Colonic mucosa (tissue), 4 donors: ENCODE measurements at places on chromosomes 3 and 15.

DNA sequence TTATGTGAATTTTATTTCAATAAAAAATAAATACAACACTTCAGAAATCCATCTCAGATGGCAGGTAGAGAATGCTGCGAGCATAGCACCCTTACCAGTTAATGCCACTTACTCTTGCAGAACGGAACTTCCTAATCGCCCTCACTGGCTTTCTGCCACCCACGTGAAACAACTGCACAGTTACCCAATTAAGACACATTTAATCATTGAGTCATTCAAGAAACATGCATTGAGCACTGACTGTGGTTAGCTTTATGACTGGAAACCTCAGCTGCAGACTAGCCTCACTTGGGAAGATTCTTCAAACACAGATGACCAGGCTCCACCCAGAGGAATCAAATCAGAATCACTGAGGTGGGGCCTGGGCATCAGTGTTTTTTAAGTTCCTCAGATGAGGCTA is 5.6 kb upstream of the MFGE8 start:
- no peaks in the 10 kb centered on the region for H3K36me3 ChIP-seq
- H3K4me3 ChIP-seq = no peak overlapping the region
- DNase-seq = no peak
- H3K27ac ChIP-seq = no peak overlapping the region
- H3K27me3 ChIP-seq = no peaks in the 10 kb centered on the region

DNA sequence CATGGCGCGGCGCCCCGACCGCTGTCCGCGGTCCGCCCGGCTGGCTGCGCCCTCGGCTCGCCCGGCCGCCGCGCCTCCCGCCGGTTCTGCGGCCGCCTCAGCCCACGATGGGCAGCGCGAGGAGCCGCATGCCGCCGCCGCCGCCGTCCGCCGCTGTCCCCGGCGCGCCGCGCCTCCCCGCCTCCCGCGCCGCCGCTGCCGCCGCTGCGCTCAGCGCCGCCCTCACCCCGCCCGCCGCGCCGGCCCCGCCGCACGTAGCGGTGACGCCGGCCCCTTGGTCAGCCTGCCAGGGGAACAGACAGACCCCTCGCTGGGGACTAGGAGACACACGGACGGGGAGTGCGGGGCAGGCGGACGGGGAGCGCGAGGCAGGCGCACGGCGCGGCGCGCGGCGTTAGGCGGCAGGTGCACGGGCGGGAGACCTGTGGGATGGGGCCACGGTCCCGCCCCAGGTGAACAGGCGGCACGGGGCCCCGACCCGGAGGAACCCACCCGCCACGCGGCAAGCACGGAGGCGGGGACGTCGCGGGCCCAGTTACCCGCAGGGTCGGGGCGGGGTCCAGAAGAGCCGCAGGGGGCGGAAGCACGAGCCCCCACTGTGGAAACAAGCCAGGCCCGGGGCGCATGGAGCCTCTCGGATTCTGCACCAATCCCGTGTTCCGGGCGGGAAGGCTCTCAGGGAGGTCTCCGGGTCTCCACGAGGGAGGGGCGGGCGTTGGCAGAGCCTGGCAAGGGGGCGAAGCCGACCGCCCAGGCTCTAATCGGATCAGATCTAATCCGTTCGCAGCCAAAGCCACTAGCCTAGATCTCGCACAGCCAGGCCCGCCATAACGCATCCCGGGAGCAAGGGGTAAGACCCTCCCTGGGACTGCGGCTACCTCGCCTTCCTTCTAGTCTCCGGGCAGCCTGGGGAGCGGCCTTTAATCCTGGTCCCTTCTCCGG is at the start of gene CSPG5:
Gene CSPG5, minus strand, starts transcription at position 175 of the 942 bp plus-strand sequence. Its CDS starts 172 bp downstream, at position 3.
- H3K4me1 ChIP-seq = peaks cover 7% of the 10 kb centered on the region
- H3K27me3 ChIP-seq = peaks cover 14% of the 10 kb centered on the region
- H3K27ac ChIP-seq = no peak within 1 kb of the TSS

- H3K4me1 ChIP-seq = no peaks in the 10 kb centered on the region
- H3K27me3 ChIP-seq = no peaks in the 10 kb centered on the region
- no peak overlapping the region for H3K27ac ChIP-seq
- no peak for DNase-seq
- H3K36me3 ChIP-seq = no peaks in the 10 kb centered on the region
- no peak overlapping the region for H3K4me3 ChIP-seq
Measured at GRCh38 chr3:61828880-61829721, 267.7 kb downstream of the PTPRG start.

GRCh38 chr3:119069725-119070124 is 35.1 kb upstream of the IGSF11 start:
- H3K27me3 ChIP-seq = no peaks in the 10 kb centered on the region
- no peaks in the 10 kb centered on the region for H3K4me1 ChIP-seq
- no peak overlapping the region for H3K27ac ChIP-seq

GRCh38 chr3:194395778-194396538 is 3.1 kb downstream of the GP5 start:
- no peak overlapping the region for H3K4me3 ChIP-seq
- peaks cover 7% of the 10 kb centered on the region for H3K27me3 ChIP-seq
- no peaks in the 10 kb centered on the region for H3K36me3 ChIP-seq
- DNase-seq = peak; percentile 64
- H3K27ac ChIP-seq = peak overlapping the region; percentile 57

DNA sequence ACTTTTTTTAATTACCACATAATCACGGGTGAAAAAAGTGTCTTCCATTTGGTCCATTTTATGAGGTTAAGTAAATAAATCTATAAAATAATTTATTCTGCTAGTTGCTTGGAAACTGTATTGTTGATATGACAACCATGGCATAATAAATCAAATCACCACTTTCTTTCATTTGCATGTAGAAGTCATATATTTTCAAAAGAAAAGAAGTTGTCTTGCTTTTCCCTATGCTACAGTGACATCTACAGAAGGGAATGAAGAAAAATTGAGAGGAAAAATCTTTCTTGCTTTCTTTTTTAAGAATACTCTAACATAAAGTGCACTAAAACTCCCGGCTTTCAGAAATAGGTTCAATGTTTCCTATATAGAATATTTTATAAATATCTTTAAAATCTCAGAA is 228.5 kb downstream of the ZBBX start:
- H3K27me3 ChIP-seq = no peaks in the 10 kb centered on the region
- no peaks in the 10 kb centered on the region for H3K36me3 ChIP-seq
- H3K4me1 ChIP-seq = no peaks in the 10 kb centered on the region
- no peak for DNase-seq
- no peak overlapping the region for H3K27ac ChIP-seq

- no peak overlapping the region for H3K4me3 ChIP-seq
- H3K27ac ChIP-seq = no peak overlapping the region
- no peaks in the 10 kb centered on the region for H3K4me1 ChIP-seq
- H3K27me3 ChIP-seq = no peaks in the 10 kb centered on the region
Measured at GRCh38 chr15:87817553-87817952, 439.0 kb downstream of the NTRK3 start.

DNA sequence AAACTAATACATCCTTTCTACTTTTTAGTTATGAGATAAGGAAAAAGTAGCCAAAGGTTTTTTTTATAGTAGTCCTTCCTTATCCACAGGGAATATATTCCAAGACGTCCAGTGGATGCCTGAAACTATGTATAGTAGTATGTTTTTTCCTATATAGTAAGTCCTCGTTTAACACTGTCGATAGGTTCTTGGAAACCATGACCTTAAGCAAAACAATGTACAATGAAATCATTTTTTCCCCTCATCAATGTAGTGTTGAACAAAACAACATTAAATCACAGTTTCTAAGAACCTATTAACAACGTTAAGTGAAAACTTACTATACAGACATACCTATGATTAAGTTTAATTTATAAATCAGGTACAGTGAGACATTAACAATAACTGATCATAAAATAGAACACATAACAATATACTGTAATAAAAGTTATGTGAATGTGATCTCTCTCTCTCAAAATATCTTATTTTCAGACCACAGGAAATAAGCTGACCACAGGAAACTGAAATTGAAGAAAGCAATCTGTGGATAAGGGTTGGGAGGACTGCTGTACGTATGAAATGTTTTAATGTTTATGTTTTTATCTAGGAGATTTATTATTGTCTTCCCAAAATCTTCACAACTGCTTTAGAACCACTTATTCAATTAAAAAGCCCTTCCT is 20.6 kb downstream of the COPS2 start:
- H3K36me3 ChIP-seq = no peaks in the 10 kb centered on the region
- H3K27ac ChIP-seq = no peak overlapping the region
- H3K27me3 ChIP-seq = no peaks in the 10 kb centered on the region
- H3K4me3 ChIP-seq = no peak overlapping the region
- no peaks in the 10 kb centered on the region for H3K4me1 ChIP-seq

DNA sequence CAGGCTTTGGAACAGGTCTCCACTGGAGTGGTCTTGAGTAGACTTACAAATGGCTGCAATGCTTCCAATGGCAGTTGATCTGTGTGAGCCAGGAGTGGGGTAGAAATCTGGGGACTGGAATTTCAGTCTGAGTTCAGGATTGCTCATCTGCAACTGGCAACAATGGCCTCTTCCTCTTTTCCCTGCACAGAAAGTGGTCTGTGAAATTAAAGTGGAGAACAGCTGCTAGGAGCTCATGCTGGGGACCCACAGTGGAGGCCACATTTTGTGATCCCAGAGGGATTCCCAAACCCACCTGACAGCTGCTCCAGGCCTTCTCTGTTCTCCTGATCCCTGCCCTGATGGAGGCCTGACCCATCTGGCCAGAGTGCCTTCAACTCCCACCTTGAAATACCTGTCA is 49.6 kb downstream of the CEMIP start:
- no peak for DNase-seq
- H3K27me3 ChIP-seq = no peaks in the 10 kb centered on the region

DNA sequence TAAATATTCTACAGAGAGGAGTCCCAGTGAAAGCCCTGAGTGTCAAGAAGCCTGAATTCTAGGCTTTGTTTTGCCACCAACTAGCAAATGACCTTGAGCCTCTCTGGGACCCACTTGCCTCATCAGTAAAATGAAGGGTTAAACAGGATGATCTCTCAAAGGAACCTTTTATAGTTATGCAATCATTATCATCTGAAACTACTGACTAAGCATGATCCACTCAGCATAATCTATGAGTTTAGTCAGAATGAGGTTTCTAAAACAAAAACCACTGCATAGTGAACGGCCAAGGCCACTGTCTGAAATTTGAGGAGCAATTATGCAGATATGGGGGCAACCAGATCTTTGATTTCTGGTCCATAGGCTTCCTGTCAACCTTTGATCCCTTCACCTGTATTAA is 319.0 kb downstream of the MECOM start:
- H3K36me3 ChIP-seq = no peaks in the 10 kb centered on the region
- no peak for DNase-seq
- H3K4me3 ChIP-seq = no peak overlapping the region
- no peak overlapping the region for H3K27ac ChIP-seq
- no peaks in the 10 kb centered on the region for H3K4me1 ChIP-seq

DNA sequence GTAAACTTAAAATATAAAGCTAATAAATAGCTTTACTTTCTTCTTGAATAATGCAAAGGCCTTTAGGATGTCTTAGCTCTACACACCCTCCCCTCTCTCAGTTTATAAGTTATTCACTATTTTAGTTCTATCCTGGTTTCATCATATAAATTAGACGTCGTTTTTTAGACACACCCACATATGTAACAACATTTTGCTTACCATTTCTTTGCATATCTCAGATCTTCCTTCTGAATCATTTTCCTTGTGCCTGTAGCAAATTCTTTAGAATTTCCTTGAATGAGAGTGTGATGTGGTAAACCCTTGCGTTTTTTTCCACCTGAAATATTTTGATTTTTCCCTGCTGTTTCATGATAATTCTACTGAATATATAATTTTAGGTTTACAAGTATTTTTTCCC is 2.5 kb upstream of the DAZL start:
- no peaks in the 10 kb centered on the region for H3K27me3 ChIP-seq
- no peaks in the 10 kb centered on the region for H3K36me3 ChIP-seq
- H3K4me3 ChIP-seq = no peak overlapping the region
- H3K4me1 ChIP-seq = no peaks in the 10 kb centered on the region

DNA sequence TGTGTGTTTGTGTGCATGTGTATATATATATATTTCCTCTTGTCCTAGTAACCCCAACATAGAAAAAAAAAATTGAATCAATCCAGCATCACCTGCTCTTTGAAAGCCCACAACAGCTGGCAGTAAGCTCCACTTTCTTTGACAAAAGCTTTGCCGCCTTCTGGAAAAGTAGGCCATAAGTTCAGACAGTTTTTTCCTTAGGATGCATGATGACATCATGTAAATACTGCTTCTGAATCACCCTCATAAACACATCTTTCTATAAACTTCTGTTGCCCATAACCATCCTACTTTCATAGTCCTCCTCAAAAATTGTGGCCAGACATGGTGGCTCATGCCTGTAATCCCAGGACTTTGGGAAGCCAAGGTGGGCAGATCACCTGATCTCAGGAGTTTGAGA is 67.4 kb downstream of the CSNK1G1 start:
- no peaks in the 10 kb centered on the region for H3K27me3 ChIP-seq
- no peak overlapping the region for H3K4me3 ChIP-seq
- no peak for DNase-seq
- no peaks in the 10 kb centered on the region for H3K36me3 ChIP-seq
- H3K27ac ChIP-seq = no peak overlapping the region

DNA sequence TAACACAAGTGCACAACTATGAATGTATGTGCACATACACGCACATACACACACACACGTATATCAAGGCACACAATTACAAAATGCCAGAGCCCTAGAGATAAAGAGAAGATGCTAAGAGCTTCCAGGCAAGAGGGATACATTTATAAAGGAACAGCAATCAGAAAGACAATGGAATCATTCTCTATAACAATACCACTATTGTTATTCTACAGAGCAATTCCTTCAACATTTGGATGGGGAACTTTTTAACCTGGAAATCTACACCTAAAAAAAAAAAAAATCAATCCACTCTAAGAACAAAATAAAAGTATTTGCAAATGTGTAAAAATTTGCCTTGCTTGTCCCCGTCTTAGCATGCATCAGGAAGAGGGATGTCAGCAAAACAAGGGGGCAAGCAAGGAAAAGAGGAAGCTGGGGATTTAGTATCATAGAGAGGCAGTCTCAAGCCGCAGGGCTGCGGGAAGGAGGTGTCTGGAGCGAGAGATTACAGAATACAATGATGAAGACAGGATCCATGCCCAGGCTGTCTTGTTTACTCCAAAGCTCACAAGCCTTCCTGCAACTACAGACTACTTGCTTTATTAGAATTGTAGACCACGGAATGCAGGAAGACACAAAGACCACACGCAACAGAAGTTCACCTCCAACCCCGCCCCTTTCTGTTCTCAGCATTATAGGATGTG is 220.2 kb downstream of the NTRK3 start:
- no peak for DNase-seq
- H3K27me3 ChIP-seq = no peaks in the 10 kb centered on the region

- no peak overlapping the region for H3K27ac ChIP-seq
- H3K4me3 ChIP-seq = no peak overlapping the region
- H3K4me1 ChIP-seq = no peaks in the 10 kb centered on the region
- no peaks in the 10 kb centered on the region for H3K36me3 ChIP-seq
Measured at GRCh38 chr3:162142511-162142910, 645.9 kb downstream of the OTOL1 start.

GRCh38 chr3:98233468-98233867 is 30.6 kb upstream of the OR5H6 start:
- no peaks in the 10 kb centered on the region for H3K36me3 ChIP-seq
- no peaks in the 10 kb centered on the region for H3K4me1 ChIP-seq
- no peak for DNase-seq
- no peak overlapping the region for H3K27ac ChIP-seq
- H3K4me3 ChIP-seq = no peak overlapping the region

- H3K4me3 ChIP-seq = no peak overlapping the region
- no peaks in the 10 kb centered on the region for H3K36me3 ChIP-seq
- no peak overlapping the region for H3K27ac ChIP-seq
- H3K27me3 ChIP-seq = no peaks in the 10 kb centered on the region
- H3K4me1 ChIP-seq = no peaks in the 10 kb centered on the region
- DNase-seq = no peak
Measured at GRCh38 chr3:52248816-52249547, 3.4 kb downstream of the PPM1M start.
